Liver (tissue), 10 donors: ENCODE measurements at places on chromosomes 16 and 17.

DNA sequence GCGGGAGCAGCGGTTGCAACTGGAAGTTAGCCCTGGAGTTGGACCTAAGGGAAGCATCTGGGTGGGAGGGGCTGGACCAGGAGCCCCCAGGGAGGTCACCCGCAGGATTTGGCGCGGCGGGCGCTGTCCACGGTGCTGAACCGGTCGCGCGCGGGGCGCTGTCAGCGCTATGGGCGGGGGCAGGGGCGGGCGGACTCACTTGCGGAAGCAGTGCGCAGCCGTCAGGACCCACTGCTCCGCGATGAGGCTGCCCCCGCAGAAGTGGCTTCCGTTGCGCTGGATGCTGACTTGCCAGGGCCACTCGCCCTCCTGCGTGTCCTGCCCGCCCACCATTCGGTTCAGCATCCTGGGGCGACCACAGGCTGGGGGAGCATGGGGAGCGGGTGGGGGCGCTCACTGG is 4.5 kb downstream of the PRSS27 start:
- peak; percentile 72 for DNase-seq

DNA sequence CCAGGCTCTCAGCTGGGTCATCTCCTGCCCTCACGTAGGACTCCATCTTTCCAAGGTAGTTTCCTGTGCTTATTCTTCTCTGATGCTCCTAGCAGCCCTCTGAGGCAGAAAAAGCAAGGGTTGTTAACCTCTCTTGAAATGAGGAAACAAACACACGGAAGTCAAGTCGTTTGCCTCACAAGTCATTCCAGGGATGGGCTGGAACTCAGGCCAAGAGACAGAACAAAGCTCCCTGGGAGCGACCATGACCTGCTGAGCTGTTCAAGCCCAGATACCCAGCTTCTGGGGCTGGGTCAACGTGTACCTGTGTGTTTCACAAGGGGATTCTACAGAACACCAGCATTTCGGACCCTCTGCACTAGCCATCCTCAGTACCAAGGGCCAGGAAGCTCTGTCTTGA is 28.1 kb downstream of the SRL start:
- no peak for DNase-seq

GRCh38 chr16:11949527-11949926 is 7.7 kb upstream of the NPIPB2 start:
- DNase-seq, result no peak

- no peak for DNase-seq
Observed at GRCh38 chr17:64230791-64231408, 32.2 kb downstream of the TEX2 start.

GRCh38 chr17:14833201-14833785 is 431.8 kb downstream of the PMP22 start:
- no peak for DNase-seq

DNA sequence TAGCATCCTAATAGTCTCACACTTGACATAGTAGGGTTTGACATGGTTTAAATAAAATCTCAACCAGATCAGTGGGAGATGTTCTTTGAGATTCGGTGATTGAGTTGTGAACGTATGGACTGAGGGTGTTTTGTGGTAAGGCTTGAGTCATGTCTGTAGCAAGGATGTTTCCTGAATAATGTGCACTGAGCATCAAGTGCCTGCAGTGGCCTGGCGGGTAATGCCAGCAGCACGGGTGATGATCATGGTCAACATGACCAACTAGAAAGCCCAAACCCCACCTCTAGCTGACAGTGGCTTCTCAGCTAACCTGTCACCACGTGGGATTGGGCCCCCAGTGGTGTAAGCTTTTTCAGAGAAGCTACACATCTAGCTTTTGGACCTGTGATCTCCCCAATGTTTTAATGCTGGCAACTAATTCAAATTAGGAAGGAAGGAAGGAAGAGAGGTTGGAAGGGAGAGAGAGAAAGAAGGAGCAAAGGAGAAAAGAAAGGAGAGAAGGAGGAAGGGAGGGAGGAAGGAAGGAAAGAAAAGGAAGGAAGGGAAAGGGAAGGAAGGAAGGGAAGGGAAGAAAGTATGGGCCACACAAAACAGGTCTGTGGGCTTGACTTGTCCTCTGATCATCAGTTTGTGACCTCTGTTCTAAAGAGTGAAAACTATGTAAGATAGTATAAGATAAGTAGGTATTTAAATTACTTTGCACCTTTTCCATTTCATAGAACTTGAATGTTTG is 55.4 kb downstream of the WWOX start:
- no peak for DNase-seq

DNA sequence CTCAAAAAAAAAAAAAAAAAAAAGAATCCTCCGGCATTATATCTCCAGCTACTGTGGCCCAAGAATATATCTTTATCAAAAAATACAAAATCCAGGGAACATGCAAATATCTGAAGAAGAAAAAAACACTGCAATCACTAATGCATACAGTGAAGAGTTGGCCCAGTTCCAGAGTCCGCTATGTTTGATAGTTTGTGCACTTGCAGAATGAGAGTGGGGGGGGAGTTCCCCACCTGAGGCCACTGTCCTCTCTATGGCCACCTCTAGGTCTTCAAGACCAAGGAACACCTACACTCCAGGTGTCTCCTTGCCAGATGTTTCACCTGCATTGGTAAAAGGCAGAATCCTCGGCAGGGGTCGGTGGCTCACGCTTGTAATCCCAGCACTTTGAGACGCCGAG is 4.0 kb downstream of the ZNF785 start:
- no peak for DNase-seq

GRCh38 chr16:70803319-70803718 is 2.4 kb upstream of the VAC14 start:
- no peak for DNase-seq

GRCh38 chr16:49697631-49698452 is 158.1 kb downstream of the ZNF423 start:
- no peak for DNase-seq
